ENCODE measurements at places on chromosomes 3 and 15. TPM values are rescaled to one million over a fixed set of nuclear protein-coding genes. Genes with fewer than 3 reads are reported as not detected.

The KLHL40 gene
- not detected for total RNA-seq

The FAM81A gene
- 40.3 TPM for total RNA-seq

The EPHB1 gene
- 1.3 TPM for total RNA-seq

The DRD3 gene
- not detected for total RNA-seq

The PP2D1 gene
- total RNA-seq, result not detected

The NEO1 gene
- 3.0 TPM for total RNA-seq

The SPSB4 gene
- total RNA-seq, result not detected

The WDR72 gene
- total RNA-seq, result not detected

The CCR5 gene
- total RNA-seq, result not detected

The ZNF860 gene
- 22.2 TPM for total RNA-seq

The CHRM5 gene
- total RNA-seq, result not detected

The CIP2A gene
- 71.6 TPM for total RNA-seq

The WDR76 gene
- total RNA-seq, result 170 TPM

The VPS33B gene
- 13.0 TPM for total RNA-seq

The CCR3 gene
- total RNA-seq, result not detected

The SCG5 gene
- 4.1 TPM for total RNA-seq

The SLC51A gene
- not detected for total RNA-seq

The ACAN gene
- total RNA-seq, result not detected

The KLF15 gene
- total RNA-seq, result 35.0 TPM

The PLD1 gene
- total RNA-seq, result not detected

The ALG1L2 gene
- total RNA-seq, result 2.8 TPM

The ROBO2 gene
- 4.8 TPM for total RNA-seq

The CPA3 gene
- total RNA-seq, result not detected

The DAZL gene
- not detected for total RNA-seq

The MCF2L2 gene
- 8.0 TPM for total RNA-seq

The RTP1 gene
- not detected for total RNA-seq

The CAV3 gene
- not detected for total RNA-seq

The ACTC1 gene
- total RNA-seq, result not detected

The NSUN3 gene
- total RNA-seq, result 17.7 TPM

The ST8SIA2 gene
- total RNA-seq, result not detected

The C3orf85 gene
- total RNA-seq, result not detected

The PLS1 gene
- 7.2 TPM for total RNA-seq

The SERPINI2 gene
- total RNA-seq, result not detected

The TEX55 gene
- not detected for total RNA-seq

The TMEM207 gene
- total RNA-seq, result not detected

The C3orf20 gene
- total RNA-seq, result 3.6 TPM

The GOLGA6L7 gene
- total RNA-seq, result not detected

The GRIP2 gene
- total RNA-seq, result not detected

The GOLGA6B gene
- total RNA-seq, result not detected

Data from OCI-LY7 (cell line).